Hepatocyte (in vitro differentiated cells): ENCODE measurements at places on chromosomes 3 and 15.

DNA sequence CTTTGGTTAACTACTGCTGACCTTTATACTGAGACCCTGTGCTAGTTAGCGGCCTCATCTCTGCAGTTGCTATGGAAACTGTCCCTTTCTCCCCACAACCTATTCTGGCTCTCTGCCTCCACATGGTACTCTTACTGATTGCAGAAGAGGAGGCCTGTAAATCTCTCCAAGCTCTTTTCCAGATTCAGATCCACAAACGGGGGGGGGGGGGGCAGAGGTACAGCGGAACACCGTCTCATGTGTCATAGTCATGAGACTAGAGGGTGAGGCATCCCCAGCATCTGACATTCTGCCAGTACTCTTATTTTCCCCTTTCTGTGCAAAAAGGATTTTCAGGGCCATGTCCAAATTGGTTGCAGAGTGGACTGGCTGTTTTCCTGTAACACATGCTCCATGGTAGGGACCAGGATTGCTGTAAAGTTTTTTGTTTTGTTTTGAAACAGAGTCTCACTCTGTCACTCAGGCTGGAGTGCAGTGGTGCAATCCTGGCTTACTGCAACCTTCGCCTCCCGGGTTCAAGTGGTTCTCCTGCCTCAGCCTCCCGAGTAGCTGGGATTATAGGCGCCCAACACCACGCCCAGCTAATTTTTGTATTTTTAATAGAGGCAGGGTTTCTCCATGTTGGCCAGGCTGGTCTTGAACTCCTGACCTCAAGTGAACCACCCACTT lies 8.3 kb upstream of the MAP1A start:
- no peak for DNase-seq

DNA sequence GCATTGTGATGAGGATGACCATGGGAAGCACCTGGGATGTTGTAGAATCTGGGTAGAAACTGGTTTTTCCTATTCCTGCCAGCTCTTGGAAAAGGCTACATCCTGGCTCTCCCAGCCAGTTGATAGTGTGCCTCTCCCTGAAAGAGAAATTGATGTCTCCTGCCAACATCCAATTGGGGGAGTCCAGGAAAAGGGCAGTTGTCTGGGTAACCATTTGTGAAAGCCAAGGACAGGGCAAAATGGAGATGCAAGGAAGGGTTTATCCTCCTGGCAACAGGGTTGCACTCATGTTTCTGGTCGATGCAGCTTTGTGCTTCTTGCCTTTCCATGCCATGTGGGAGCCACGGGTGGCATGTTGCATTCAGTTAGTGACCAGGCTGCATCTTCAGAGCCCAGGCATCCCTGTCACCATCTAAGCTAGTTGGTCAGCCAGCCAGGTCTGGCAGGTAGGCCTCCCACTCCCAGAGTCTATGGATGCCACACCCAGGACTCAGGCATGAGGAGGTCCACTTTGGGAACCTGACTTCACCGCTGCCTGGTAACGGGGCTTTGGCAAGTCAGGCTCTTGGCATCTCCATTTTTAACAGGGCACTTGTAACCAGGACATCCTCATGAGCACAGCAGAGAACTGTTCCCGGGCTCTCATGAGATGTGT lies 153.5 kb downstream of the DNAJB8 start:
- no peak for DNase-seq

DNA sequence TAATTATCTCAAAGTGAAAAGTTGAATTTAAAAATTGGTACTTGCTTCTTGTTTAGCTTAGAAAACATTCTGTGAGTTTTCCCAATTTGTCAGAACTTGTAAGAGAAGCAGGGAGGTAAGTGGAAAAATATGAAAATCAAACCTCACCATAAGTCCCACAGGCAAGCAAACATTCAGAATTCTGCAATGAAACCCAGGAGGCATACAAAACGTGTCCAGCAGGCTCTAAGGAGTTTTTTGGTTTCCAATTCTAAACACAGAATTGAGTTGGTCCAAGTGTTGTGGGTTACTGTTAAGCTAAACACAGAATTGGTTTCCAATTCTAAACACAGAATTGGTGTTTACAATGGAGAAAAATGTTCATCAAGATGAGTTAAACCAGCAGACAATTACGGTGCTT lies 27.1 kb upstream of the ACKR4 start:
- no peak for DNase-seq

- DNase-seq = no peak
Measured at GRCh38 chr3:77414881-77415280, 375.0 kb downstream of the ROBO2 start.

DNA sequence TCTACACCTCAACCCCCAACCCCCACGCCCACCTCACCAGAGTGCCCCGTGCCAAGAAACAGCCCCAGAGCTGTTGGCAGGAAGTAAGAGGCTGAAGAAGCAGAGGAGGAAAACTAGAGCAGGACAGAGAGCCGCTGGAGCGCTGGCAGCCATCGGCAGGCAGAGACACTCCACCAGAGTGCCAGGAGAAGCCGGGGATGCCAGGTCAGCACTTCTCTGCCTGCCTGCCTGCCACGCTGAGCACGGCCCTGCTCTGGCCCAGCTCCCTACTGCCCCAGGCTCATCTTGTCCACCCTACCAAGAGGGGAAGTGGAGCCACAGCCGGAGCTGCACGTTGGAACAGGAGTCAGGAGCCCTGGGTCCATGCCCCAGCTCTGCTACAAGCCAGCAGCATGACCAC lies 29.7 kb downstream of the CACNA2D2 start:
- DNase-seq = no peak

GRCh38 chr15:62262305-62262941 lies 97.3 kb upstream of the C2CD4B start:
- DNase-seq = no peak

- no peak for DNase-seq
Measured at GRCh38 chr3:55792009-55792408, 304.9 kb upstream of the WNT5A start.

GRCh38 chr3:152254041-152254440 lies 14.7 kb upstream of the MBNL1 start:
- DNase-seq = no peak

- DNase-seq = no peak
Measured at GRCh38 chr3:39814007-39814406, 4.6 kb downstream of the MYRIP start.

GRCh38 chr15:27028858-27029477 lies 58.0 kb downstream of the GABRG3 start:
- DNase-seq = no peak

- DNase-seq = peak; percentile 65
Measured at GRCh38 chr3:75192146-75192616, 471.9 kb upstream of the FRG2C start.

DNA sequence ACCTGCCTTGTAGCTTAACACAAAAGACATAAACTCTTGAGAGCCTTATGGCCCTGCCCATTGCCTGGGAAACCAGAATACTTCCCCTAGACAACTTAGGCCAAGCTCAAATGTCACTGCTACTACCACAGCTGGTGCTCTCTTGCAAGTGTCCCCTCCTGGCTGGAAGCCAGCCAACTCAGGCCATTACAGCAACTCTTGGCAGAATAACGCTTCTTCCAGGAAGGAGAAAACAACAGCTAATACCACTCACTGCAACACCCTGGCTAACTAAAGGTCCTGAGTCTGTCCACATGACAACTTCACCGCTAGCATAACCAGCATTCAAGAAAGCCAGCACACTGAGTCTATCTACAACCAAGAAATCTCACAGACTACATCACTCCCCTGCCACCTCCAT lies 5.1 kb upstream of the B4GALT4 start:
- no peak for DNase-seq

DNA sequence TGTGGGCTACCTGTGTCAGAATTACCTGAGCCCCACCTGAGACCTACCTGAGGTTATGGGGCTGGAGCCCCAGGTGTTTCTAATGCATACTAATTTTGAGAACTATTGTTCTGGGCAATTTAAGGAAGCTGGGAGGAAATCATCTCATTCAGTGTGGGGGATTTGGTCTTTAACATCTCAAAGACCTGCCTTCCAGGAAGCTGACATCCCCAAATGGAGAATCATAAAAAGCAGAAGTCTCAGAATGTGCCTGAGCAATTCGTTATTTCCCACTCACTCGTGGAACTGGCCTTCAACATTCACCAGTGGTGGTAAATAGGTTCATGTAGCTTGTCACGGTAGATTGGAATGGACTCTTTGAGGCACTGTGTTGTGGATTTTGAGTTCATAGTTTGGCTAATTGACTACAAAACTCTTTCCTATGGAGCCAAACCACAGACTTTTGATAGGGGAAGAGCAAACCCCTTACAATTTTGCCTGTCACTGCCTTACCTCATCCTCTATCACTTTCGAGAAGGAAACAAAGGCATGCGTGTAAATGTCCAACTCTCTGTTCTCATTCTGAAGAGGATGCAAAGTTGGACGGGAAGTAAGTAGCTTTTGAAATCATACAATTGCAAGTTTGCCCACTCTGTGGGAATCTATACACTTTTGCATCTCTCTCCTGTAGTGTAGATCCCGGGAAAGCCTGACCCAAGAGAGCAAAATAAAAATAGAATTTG lies 521.0 kb upstream of the MDFIC2 start:
- DNase-seq = no peak

GRCh38 chr15:95698951-95699350 lies 631.5 kb upstream of the NR2F2 start:
- DNase-seq = no peak

DNA sequence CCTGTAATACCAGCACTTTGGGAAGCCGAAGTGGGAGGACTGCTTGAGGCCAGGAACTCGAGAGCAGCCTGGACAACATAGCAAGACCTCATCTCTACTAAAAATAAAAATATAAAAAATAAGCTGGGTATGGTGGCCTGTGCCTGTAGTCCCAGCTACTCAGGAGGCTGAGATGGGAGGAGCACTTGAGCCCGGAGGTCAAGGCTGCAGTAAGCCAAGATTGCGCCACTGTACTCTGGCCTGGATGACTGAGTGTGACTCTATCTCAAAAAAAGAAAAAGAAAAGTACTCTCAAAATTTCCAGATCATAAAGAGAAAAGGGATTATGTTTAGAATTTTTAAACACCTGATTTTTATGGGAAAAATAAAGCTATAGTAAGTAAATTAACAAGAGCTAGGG lies 24.1 kb downstream of the SLC51A start:
- no peak for DNase-seq

DNA sequence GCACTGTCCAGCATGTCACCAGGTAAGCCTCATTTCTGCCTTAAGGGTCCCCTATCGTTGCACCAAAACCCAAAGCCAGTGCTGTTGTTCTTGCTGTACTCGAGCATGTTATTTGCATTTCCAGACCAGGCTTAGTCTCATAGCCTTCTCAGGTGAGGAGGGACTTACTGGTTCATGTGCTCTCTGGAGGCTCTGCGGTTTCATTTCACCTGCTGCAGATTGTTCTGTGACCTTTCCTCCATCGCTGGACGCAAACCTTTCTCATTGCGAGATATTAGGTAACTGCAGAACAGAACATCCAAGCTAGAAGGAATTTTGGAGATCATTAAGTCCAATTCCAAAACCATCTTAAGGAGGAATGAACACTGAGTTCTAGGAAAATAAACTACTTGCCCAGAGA lies 187.3 kb upstream of the BCL6 start:
- no peak for DNase-seq

- no peak for DNase-seq
Measured at GRCh38 chr3:88408935-88409334, 259.2 kb downstream of the C3orf38 start.

GRCh38 chr3:197420115-197420514 lies 121.7 kb upstream of the DLG1 start:
- DNase-seq = no peak

GRCh38 chr3:175865724-175866123 lies 1006.6 kb downstream of the NAALADL2 start:
- no peak for DNase-seq

GRCh38 chr3:42711491-42712343 lies 9.1 kb upstream of the HHATL start:
- DNase-seq = no peak

GRCh38 chr15:38414357-38414756 lies 39.6 kb upstream of the FAM98B start:
- DNase-seq = peak; percentile 48

GRCh38 chr3:197367081-197367780 lies 68.8 kb upstream of the DLG1 start:
- DNase-seq = peak; percentile 44

DNA sequence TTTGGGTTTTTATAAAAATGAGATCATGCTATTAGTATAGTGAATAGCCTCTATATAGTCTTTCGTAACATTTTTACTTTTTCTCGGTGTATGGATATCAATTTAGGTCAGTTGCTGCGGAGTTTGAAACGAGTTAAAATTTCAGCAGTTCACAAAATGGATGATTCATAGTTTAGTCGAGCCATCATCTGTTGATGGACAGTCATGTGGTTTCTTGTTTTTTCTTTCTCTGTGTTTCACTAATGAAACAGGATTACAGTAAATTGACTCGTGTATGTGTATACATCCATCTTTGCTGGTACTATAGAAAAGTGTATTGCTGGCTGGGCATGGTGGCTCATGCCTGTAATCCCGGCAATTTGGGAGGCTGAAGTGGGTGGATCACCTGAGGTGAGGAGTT lies 106.8 kb downstream of the IGF1R start:
- DNase-seq = no peak

- DNase-seq = no peak
Measured at GRCh38 chr15:27608248-27608647, 490.9 kb downstream of the OCA2 start.

GRCh38 chr3:125079675-125080045 lies 23.9 kb upstream of the HEG1 start:
- no peak for DNase-seq

DNA sequence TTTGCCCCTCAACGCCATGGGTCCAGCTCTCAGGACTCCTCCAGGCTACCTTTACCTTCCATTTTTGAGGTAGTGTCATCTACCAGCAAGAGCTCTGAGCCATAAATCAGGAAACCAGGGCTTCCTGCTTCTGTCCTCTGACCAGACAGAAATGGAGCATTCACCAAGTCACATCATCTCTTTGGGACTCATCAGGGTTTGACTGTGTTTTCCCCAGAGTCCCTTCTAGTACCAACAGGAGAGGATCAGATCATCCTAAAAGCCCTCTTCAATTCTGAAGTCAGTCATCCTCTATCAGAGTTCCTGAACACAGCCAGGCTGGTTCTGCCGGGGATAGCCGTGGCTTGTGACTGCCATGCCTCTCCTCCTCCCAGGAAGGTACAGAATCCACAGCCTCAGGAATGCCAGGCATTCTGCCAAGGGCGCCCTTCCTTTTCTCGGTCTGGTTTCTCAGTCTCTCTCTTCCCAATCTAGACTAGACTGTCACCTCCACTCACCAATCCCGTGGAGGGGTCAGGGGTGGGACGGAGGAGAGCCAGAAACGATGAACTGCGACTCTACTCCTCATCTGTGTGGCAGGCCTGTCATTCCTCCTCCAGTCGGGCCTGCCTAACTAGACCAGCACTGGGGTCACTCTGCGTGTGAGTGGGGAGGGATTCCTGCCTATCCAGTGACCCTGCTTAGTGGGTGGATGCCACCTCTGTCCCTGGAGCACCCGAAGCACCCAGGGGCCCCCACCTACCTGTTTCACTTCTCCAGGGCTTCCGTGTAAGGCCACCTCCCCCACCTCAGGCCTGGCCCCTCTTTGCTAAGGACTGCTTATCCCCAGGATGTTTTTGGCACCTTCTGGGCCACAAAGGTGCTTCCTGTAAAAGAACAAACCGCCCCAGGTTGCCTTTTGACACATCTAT lies 30.9 kb downstream of the CCNL1 start:
- peak; percentile 26 for DNase-seq
